HCT116 (cell line): ENCODE measurements at places on chromosomes 11 and 22. TPM values are rescaled to one million over a fixed set of nuclear protein-coding genes. Genes with fewer than 3 reads are reported as not detected.

GRCh38 chr11:1077033-1077416 is 2.4 kb downstream of the MUC2 start:
- DNase-seq, result no peak

DNA sequence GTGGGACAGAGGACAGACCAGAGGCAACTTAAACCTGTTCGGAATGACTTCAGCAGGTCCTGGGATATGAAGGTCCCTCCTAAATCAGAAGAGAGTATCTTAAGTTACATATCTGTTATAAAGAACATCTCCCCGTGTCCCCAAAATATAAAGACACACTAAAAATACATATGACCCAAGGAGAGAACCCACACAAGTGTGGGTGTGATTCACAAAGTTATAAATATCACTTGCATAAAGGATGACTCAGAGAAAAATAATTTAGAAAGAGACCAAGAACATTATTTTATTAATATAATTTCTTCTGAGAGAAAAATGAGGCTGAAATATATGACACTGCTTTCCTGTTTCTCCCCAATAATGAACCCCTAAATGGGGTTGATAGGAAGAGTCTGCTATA is 14.2 kb downstream of the OR5B21 start:
- no peak for DNase-seq

NXPE1 gene
- total RNA-seq, result not detected

GRCh38 chr22:24108073-24108472 is 73.2 kb upstream of the SUSD2 start:
- no peak for DNase-seq

RAB39A gene
- not detected for total RNA-seq

- DNase-seq, result no peak
Observed at GRCh38 chr11:117663821-117664220, 133.2 kb downstream of the DSCAML1 start.

DNA sequence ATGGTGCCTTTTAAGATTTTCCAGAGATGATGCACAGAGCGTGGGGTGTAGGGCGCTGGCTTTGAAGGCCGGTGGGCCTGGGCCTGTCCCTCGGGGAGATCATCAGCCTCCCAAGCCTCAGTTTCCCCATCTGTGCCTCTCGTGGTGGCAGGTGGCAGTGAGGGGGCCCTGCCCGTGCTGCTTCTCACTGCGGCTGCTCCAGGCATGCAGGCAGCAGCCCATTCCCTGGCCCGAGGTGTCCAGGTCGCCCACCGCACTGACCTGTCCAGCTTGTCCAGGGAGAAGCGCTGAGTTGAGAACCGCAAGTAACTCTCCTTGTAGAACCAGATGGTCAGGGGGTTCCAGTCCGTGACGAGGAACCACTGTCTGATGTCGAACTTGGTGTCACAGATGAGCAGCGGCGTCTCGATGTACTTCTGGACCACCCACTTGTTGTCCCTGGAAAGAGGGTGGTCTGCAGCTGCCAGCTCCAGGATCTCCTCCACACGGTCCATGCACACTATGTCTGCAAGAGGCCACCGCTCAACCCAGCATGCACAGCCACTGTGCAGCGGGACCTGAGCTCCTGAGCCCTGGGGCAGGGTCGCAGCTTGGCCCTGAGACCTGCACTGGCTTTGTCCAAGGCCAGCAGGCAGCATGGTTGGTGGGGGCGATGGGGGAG is 20.5 kb upstream of the IL17REL start:
- DNase-seq, result no peak

DNA sequence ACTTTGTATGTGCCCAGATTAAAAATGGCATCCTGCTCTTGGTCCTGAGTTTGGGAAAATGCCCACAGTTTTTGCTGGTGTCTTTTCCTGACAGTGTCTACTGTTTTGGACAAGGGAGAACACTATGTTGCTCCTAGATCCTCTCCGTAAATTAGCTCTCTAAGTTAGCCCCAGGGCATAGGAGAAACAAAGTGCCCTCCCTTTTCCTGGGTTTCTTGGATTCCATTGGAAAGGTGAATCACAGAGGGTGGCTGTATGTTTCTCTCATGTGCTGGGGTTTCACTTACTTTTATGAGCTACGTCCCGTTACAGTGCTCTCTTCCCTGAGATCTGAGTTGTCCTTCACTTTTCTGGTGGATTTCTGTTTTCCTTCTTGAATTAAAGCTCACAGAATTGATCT is 782.8 kb downstream of the CNTN5 start:
- DNase-seq, result no peak

DNA sequence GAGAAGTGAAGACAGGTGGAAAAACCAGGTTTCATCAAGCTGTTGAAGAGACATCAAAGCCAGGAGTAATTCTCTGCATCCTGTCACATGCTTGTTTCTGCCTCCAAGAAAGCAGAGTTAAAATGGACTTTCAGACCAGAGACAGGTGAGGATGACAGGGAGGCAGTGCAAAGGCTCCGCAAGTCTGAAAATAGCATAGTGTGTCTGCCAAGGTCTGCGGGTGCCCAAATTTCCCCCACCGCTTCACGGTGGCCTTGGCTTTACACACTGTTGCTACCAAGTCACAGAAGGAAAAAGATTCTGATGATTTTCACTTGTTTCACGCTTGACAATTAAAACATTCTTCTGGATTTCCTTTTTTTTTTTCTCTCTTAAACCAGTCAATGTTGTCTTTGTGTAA is 44.2 kb downstream of the SNX19 start:
- DNase-seq, result no peak

GRCh38 chr11:131671734-131672133 is 301.3 kb downstream of the NTM start:
- DNase-seq, result no peak

- DNase-seq, result no peak
Observed at GRCh38 chr11:95229199-95229992, 1.6 kb downstream of the SESN3 start.

PTGDR2 gene
- total RNA-seq, result 0.12 TPM

ENTHD1 gene
- not detected for total RNA-seq

CARNS1 gene
- 1.0 TPM for total RNA-seq

OR4S1 gene
- total RNA-seq, result not detected

OR4C46 gene
- total RNA-seq, result not detected

- DNase-seq, result no peak
Observed at GRCh38 chr22:49620003-49620556, 207.6 kb downstream of the BRD1 start.

GRCh38 chr11:106242718-106243415 is 165.4 kb downstream of the AASDHPPT start:
- DNase-seq, result no peak

DNA sequence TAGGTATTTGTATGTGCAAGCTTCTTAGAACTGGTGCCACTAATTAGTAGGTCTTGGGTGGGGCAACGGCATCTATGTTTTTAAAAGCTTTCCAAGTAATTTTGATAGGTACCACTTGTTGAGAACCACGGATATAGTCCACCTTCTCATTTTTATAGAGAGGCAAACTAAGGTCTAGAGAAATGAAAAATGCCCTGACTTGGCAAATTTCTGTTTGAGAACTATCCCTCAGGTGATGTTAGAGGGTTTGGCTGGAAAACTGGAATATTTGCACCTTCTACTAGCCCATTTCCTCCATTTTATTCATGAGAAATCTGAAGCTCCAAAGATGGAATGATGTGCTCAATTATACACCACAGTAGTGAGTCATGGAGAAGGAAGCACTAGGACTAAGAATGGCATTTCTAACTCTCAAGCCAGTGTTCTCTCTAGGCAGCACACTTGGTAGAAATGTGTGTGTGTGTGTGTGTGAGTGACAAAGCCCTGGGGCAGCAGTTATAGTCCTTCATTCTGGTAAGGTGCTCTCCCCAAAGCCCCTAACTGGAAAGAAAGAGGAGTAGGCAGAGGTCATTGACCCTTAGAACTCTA is 1.8 kb upstream of the TMEM86A start:
- no peak for DNase-seq

GRCh38 chr11:106446955-106447354 is 369.5 kb downstream of the AASDHPPT start:
- DNase-seq, result no peak

DNA sequence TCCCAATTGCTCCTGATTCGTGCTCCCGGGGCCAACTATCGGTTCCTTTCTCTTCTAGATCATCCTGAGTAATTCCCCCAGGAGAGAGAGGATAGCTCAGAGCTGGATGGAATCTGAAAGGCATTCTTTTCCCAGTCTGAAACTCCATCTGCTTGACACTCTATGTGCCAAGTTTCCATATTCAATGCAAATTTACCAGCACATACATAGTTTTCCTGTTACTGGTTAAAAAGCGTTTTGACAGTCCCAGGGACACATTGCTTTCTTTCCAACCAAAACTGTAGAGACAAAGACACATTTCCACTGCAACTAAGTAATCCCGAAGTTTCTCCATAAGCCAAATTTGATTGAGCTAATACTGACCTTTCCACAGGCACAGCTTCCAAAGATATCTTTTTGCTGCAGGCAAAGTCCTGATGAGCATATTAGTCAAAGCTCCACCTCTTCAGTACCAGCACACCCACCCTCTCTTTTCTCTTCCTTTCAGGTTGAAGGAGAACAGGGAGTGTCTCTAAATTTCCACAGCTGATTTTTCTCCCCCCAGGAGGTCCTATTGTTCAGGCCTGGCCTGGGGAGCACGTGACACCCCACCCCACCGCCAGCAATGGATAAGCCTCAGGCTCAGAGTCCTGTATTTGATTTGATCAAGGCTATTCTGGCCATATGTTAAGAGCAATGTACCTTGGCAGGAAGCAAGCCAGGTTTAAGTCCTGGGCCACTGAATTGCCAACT is 9.7 kb upstream of the ANKK1 start:
- no peak for DNase-seq

DNA sequence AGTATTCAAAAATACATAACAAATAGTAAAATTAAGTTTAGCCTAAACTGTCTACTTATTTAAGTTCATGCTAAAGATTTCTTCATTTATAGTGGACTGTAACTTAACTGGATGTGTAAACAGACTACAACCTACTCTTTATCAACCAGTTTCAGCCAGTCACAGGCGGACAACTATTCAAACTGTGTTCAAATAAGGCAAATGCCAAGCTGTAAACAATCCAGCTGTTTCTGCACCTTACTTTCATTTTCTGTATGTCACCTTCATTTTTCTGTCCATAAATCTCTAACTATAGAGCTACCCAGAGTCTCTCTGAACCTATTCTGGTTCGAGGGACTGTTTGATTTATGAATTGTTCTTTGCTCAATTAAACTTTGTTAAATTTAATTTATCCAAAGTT is 992.8 kb downstream of the DLG2 start:
- DNase-seq, result no peak

KCNQ1OT1 gene
- 1.1 TPM for total RNA-seq

DNA sequence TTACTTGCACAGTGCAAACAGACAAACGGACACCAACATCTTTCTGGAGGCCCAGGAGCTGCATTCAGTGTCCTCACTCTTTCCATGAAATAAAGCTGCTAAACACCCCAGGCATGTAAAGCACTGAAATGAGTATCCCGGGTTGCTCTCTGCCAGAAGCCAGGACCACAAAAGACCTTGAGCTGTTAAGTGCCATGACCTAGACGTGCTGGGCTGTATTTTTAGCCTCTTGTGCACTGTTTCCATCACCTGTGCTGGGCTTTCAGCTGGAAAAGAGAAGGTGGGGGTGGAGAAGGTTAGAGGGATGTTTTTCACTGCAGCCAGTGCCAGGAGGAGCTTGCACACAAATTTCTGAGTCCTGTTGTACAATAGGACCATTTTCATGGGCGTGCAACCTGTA is 3.4 kb upstream of the KREMEN1 start:
- DNase-seq, result no peak

DNA sequence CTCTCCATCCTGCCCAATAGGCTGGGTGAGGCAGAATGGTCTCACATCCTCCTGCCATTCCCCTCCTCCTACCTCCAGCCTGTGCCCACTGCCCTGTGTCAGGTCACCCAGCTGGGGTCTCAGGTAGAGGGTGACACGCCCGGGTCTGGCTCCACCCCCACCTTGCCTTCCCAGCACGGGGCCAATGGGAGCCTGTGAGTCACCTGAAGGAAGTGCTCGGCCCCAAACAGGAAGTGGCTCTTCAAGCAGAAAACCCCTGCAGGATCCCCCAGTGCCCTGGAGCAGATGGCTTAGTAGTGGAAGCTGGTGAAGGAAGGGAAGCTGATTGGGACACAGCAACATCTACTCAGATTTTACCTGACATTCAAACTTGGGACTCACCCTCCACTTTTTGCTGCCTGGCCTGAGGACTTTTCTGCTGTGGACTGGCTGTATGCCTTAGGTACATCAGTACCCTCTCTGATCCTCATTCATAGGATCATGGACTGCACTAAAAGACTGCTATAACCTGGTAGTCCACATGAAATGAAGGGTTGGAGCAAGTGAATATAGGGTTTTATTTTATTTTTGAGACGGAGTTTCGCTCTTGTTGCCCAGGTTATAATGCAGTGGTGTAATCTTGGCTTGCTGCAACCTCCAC is 33.4 kb downstream of the GDPD5 start:
- no peak for DNase-seq

DNA sequence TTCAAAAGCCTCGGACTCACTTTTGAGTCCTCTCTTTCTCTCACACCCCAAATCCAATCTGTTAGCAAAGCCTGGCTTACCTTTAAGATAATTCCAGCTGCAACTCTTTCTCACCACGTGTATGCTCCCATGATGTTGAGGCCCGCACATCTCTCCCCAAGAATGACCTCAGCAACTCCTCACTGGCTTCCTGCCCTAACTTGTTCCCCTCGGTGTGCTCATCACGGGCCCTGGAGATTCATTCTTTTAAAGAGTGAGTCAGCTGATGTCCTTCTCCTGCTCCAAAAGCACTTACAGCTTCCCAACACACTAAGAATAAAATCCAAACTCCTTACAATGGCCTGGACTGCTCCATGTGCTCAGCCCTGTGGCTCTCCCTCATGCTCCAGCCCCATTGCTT is 1041.3 kb downstream of the OPCML start:
- no peak for DNase-seq

DNA sequence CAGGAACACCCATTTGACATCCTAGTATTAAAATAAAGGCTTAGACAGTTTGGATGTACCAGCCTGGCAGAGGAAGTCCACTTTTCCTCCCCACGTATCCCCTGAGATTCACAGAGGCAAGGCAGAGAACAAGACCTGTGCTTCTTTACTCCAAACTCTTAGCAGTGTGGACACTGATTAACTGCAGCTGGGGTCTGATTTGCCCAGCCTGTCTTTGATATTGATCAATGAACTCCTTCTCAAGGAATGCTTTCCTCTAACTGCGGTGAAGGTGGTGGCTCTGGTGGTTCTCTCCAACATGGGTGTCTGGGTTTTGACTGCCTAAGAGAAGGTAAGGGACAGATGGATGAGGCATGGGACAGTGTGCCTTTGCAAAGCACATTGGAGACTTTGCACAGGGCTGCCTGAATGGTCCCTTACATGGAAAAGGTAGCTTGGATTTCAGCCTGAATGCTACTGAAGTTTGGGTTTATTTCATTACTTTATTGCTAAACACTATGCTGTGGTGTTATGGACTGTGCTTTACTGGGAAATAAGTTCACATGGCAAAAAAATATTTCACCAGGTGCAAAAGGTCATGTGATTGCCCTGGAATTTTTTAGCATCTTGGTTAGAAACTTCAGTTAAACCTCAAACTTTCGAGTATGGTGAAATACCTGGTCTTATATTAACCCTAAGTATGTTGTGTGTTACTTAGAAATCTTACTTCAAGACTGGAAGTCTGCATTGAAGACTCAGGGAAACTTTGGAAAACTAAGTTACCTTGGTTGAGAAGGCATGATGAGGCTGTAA is 1.8 kb downstream of the GAS2 start:
- no peak for DNase-seq
